ENCODE measurements at places on chromosomes 2 and 18.

DNA sequence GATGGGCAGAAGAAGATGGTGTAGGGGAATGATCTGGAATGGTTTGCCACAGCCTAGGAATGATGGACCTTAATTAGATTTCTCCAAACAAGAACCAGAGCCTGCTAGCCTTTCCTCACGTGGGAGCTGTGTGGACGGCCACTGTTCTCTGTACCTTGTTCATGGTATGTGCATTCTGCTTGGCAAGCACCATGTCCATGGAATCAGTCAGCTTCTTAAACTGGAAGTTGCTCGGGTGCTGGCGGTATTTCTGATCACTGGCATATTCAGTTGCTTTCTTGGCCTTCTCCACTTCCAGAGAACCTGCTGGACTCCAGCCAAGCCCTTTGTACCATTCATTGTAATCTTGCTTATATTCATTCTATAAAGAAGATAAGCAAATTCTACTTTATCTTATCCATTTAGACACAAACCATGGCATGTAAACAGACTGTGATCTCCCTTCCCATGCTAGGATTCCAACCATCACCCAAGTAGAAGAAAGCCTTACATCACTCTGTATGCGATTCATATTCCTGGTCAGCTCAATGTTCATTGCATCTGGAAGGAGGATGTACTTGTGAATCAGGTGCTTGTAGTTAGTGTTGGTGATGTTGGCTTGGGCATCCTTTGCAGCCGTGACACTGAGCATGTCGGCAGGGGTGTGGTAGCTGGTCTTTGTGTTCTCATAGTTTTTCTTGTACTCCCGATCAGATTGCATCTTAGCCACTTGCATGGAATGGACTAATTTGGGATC is 78.4 kb downstream of the NEB start:
- DNase-seq: no peak

GRCh38 chr2:203688798-203689197 is 17.6 kb upstream of the CD28 start:
- DNase-seq: no peak

DNA sequence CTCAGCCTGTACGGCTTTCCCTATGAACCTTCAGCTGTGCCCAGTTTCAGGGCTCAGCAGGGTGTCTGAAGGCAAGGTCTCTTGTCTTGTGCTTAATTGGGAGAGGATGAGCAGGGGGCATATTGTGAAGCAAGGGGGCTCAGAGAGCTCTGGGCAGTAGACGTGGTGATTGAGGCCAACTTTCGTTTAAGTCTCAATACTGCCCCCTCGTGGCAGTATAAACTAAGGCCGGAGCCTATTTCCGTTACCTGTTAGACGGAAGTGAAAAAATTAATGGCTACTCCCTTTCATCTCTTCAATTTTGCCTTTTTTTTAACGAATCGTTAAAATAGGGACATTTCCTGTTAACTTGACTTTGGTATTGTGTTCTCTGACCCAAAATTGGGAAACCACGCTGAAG is 193.4 kb downstream of the TDRD15 start:
- DNase-seq: no peak

- no peak for DNase-seq
Measured at GRCh38 chr2:71064110-71064611, 4.3 kb upstream of the NAGK start.

GRCh38 chr2:204479557-204479956 is 65.7 kb upstream of the PARD3B start:
- no peak for DNase-seq

DNA sequence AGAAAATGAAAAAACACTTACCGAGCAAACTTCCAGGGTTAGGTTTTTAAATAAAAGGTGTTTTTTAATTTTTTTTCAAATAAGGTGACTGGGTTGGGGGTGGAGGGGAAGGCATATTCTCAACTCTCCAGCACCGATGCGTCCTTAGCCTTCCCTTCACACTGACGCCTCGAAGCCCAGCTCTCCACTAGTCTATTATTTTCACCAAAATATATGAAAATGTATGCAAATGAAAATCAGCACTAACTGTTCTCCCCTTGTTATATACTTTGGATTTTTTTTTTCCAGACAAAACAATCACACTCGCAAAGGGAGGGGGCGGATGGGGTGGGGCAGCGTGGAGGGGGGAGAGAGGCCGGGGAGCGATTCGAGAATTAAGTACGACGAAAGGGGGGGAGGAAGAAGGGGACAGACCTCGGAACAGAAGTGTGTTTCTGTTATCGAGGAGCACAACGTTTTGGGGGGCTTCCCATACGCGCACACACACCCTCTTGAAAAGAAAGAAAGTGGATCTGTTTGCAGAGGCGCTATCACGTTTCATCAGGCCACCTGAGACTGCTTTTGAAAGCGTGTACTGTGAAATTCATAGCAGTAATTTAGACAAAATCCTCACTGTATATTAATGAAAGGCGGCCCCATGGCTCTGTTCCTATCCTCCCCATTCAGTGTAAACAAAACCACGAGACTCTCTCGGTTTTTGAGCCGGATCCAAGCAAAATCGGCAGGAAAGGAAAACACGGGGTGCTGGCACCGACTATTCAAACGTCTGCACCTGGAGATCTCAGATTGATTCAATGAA is 2.4 kb upstream of the POU3F3 start:
- DNase-seq: no peak

- DNase-seq: no peak
Measured at GRCh38 chr18:21997207-21998143, 171.9 kb upstream of the GATA6 start.

DNA sequence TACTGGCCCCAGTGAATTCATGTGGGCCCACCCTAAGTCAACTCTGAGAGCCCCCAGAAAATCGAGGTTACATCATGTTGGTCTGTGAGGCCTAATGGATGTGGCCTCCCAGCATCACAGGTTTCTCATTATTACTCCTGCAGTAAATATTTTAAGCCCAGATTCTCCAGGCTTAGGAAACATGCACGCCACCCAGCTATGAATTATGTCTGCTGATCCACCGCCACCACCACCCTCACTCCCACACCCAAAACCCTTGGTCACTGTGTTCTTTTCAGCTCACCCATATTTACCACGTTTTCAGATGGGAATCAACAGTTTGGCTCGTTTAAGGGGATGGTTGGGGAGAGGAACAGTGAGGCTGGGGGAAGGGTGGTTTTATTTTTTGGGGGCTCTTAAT is 128.6 kb downstream of the NCK2 start:
- DNase-seq: no peak

DNA sequence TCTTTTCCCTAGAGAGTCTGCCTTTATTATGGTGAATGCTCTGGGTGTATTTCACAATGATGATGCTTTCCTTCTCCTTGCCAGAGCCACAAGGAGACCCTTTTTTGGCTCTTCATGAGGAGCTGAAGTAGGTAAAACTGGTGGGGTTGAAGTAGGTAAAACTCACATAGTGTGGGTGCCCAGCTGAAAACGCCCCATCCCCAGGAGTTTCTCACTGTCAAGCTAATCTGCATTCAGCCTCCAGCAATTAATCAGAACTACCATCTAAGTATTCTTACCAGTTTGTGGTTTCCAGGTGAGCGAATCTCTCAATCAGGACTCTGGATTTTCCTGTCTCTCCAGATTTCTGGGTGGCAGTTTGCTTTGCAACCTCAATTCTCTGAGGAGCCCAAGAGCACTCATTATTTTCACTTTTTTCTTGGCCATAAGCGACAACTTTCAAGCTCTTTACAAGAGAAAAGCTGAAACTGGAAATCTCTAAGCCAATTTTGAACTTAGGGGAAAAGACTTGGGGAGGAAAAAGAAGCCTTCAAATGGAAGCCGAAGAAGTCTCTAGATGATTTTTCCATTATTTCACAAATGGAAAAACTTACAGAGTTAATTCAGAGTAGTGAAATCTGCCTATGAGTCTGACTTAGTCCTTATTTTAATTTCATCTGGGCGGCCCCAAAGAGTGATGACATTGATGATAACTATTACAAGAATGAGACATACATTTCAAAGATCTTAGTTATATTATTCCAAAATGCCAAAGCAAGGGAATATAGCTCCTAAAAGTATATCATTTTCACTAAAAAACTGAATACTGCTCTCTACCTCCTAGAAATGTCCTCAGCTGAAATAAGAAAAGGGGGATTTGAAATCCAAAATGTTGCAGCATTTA is 121.4 kb upstream of the MAP3K20 start:
- DNase-seq: no peak

DNA sequence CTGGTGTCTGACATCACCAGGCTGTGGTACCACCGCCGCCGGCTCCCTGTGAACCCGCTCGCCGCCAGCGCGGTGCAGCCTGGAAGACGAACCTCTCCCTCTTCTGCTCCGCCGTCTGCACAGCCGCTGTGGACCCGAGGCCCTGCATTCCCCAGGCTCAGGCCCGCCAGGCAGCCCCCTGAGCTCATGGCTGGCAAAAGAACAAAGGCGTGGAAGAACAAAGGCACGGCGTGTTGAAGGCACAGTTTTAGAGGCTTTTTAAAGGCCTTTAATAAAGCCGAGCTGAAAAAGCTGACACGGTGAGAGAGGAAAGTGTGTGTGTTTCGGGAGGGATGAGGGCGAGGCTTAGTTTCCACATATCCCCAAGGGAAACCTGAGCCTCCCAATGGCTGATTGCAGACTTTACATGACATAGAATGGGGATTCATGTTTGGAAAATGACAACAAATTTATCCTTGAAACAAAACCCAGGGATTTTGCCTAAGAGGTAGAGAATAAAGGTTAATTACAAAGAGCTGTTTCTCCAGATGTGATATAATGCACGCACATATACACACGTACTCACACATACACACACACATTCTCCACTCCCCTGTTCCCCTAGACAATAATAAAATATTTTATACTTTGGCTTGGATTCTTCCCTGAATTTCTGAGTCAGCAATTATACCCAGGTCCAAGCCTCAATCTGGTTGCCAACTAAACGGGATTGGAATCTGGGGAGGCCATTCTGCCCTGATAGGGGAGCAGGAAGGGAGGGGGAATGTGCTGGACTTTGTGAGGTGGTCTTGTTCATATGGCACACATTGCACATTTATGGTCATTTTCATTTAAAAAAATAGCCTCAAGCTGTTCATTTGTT is 39.7 kb downstream of the RFX8 start:
- DNase-seq: no peak

DNA sequence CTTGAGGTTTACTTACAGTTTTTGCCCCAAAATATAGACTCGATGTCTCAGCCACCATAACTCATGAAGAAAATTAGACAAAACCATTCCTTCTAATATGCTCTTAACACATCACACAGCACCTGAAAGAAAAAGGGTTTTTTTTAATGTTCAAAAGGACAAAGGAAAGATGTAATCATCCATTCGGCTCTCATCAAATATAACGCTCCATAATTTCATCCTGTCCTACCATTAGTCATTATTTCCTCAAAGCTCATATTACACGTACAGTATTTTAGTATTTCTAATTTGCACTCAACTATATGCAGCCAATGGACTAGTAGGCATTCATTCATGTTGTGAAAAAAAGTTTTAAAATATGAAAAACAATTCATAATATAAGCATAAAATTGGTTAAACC is 24.8 kb downstream of the ESCO1 start:
- DNase-seq: no peak

GRCh38 chr18:47968721-47969120 is 38.3 kb upstream of the SMAD2 start:
- no peak for DNase-seq

- DNase-seq: no peak
Measured at GRCh38 chr2:158713523-158714138, 81.5 kb upstream of the DAPL1 start.

- DNase-seq: no peak
Measured at GRCh38 chr2:152075461-152076050, 23.3 kb downstream of the CACNB4 start.

DNA sequence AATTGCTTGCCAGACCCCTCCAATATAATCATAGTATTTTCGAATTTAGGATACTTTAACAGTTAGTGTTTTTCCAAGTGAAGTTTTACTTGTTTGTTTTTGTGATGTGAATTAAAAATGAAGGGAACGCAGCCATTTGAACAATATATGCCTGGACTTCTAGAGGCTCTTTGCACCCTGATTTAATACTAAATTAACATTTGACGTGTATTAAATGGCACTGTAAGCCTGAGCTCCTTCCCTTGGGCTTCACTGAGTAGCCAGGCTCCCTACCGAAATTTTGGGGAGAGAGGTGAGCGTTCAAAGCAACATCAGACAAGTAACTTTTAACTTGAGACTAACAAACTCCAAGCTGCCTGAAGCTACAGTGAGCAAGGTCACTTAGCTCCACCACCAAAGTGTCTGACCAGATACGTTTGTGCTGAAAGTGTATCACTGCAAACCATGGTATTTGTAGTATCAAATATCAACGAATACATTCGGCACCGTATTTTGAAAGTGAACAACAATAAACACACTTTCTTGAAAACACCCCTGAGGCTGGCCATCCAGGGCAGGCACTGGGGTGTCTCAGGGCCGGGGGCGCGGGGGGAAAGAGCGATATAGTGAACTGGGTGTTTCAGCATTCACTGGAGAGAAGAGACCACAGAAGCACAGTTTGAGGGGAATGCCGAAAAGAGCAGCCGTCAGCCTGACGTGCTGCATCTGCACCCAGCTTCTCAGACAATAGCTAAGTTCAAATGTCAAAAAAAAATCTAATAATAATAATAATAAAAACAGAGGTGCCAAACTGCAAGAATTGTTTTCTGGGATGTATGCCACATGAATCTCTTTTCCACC is 7.7 kb upstream of the POU3F3 start:
- no peak for DNase-seq

DNA sequence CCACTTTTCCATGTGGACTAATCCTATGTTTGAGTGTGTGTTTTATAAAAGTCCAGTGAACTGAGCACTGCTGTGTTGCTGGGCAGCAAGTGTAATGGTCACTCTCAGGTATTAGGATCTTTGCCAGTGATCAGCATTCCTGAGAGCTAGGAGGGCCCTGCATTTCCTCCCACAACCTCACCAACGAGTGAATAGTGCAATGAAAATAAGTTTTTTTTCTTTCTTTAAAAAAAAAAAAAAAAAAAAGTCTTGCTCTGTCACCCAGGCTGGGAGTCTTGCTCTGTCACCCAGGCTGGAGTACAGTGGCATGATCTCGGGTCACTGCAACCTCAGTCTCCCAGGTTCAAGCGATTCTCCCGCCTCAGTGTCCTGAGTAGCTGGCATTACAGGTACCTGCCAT is 6.5 kb upstream of the OSBPL6 start:
- DNase-seq: no peak

GRCh38 chr18:11005528-11005927 is 143.8 kb downstream of the PIEZO2 start:
- DNase-seq: no peak

DNA sequence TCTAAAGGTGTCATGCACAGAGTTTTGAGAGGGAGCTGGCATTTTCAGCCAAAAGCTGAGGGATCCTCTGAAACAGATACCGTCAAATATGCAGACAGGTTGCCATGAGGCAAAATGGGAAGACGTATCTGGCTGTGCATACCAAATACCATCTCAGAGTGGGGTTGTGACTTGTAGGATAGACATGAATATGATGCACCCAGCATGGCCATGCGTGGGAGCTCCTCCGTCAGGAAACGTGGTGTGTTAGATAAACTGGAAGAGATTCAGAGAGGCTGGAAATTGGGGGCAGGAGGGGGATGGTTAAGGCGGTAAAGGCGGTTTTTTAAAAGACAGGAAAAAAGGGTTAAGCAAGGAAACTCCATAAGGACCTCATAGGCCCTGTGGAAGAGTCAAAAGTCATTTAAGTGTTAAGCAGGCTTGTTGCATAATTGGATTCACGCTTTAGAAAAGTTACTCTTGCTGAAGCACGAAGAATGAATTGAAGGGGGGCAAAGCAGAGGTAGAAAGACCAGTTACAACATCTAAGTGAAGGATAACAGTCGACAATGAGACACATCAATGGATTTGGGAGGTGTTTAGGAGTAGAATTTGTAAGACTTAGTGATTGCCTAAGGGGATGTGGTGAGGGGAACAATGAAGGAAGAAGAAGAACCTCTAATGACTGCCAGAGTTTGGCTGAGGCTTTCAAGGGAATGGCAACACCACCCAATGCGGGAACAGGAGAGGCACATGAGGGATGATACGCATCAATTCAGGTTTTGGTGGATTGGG is 139.6 kb upstream of the CTAGE1 start:
- no peak for DNase-seq
